ENCODE measurements at places on chromosomes 6 and 20. TPM values are rescaled to one million over a fixed set of nuclear protein-coding genes. Genes with fewer than 3 reads are reported as not detected.

Gene SOD2
- total RNA-seq: 457 TPM

Gene KHDC1L
- 0.84 TPM for total RNA-seq

DNA sequence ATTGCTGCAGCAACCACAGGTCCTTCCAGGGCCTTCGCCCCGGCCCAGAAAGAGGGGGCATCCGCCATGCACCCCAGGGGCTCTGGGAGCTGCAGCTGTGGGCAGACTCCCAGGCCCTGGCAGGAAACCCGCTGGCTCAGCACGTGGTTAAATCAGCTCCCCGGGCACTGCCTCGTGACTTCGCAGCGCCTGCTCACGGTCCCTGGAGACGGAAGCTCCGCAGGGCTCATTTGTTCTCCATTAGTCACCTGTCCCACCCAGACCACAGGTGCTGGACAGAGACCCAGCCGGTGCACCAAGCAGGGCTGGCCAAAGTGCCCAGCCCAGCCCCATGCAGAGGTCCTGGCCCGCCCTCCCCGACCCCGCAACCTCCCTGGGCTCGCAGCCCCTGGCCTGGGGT, 14.7 kb downstream of the KCNQ2 start:
- no peak for DNase-seq

GRCh38 chr6:137361701-137362100, 132.5 kb downstream of the OLIG3 start:
- DNase-seq: no peak

DNA sequence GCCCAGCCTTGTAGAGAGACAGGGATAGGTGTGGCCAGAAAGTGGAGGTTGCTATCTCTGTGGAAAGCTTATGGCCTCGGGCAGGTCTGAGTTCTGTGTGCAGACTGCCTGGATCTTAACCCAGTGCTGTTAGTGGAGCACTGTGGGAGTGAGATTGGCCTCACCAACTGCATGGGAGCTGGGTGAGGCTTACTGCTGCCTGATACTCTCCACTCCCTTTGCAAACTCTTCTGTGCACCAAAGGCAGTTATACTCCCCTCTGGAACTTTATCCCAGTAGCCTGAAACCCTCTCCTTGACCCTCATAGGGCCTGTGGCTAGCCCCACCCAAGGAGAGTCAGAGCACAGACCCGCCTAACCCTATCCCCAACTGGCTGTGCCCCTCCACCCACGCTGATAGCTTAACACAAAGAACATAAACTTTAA, 41.4 kb upstream of the PKIB start:
- DNase-seq: no peak

DNA sequence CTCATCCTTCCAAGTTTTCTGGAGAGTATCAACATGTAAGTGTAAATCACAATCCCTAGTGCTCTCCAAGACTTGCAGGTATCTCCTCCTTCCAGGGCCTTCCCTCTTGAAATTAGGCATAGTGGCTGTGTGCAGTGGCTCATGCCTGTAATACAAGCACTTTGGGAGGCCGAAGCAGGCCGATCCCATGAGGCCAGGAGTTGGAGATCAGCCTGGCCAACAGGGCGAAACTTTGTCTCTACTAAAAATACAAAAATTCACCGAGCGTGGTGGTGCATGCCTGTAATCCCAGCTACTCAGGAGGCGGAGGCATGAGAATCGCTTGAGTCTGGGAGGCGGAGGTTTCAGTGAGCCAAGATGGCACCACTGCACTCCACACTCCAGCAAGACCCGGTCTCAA, 9.4 kb upstream of the ANGPT4 start:
- DNase-seq: no peak

DNA sequence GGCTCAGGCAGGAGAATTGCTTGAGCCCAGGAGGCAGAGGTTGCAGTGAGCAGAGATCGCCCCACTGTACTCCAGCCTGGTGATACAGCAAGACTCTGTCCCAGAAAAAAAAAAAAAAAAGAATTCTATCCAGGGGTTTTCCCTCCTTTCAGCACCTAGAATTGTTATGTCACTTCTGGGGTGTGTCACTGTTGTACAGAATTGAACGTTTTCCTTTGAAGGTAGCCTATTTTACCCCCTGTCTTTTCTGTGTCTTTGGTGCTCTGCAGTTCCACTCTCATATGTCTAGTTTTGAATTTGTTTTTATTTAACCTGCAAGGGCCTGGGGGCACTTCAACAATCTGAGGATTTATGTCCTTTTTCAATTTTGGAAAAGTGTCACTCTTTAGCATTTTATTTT, 19.3 kb upstream of the ARID1B start:
- no peak for DNase-seq
